Midbrain (tissue), 1 donor: ENCODE measurements at places on chromosomes 6 and 20.

DNA sequence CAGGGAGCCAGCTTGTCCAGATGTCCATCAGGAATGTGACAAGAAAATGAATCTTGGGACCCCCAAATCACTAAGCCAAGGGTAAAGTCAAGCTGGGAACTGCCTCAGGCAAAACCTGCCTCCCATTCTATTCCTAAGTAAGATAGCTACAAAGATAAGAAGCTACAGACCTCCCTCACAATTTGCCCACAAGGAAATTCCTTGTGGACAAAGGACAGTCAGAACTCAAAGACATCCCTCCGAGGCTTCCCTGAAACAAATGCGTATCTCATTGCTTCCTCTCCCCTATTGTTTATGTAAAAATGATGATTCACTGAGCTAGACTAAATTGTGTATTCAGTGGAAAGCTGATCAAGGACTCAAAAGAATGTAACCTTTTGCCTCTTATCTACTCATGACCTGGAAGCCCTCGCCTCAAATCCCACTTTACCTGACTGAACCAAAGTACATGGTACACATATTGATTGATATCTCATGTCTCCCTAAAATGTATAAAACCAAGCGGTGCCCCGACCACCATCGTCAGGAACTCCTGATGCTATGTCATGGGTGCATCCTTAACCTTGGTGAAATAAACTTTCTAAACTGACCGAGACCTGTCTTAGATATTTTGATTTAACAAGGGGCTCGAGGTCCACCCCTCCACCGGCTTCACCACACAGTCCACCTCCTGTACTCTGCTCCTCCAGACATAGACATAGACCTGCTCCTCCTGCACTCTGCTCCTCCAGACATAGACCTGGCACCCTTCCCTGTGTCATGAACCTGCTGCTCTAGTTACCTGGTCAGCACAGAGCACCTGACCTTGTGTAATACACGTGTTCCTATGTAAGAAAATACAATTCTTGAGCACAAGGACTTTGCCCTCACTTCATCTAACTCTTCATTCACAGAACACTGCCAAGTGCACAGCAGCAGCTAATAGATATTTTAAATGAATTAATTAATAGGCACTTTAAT lies 81.4 kb downstream of the WDR27 start:
- no peak for DNase-seq

DNA sequence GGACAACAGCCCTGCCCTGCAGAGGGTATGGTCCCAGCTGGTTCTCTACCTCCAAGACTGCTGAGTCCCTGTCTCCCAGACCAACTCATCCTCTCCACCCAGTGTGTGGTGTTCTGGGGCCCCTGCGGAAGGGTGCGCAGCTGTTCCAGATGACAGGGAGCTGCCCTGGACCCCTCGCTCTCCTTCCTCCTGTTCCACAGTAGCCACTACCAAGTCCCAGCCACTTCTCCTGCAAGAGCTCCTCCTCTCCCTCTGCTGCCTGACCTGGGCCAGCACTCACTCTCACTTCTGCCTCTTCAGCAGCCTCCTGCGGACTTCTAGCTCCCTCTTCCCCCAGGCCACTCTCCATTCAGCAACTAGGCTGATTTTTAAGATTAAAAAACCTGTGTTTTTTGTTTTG lies 40.1 kb upstream of the TMEM181 start:
- no peak for DNase-seq

GRCh38 chr6:54419885-54420284 lies 111.6 kb downstream of the TINAG start:
- DNase-seq = no peak

DNA sequence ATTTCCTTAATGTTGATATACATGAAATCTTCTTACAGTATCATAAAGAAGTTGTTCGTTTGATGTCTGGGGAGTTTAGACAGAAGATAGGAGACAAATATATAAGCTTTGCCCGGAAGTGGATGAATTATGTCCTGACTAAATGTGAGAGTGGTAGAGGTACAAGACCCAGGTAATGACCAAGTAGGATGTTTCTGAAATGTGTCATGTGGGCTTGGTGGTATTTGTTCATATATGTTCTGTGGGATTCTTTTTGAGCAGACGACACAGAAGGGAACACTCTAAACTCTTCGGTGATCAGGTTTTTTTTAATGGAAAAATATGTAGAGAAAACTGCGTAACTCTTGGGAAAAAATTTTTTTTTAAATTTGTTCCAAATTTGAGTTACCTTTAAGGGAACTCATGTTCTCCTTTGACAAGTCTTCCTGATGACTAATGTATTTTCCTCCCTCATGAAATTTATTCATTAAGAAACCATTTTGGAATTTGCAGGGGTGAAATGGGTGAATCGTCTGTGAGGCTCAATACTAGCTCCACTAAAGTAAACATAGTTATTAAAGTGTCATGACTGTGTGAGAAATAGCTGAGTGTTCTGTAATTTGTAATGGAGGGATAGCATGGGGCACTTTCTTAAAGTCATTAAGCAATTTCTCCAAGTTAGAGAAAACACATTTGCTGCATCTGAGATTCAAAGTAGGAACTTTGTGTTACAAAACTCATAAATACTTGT lies 100.6 kb downstream of the MAP3K4 start:
- no peak for DNase-seq

DNA sequence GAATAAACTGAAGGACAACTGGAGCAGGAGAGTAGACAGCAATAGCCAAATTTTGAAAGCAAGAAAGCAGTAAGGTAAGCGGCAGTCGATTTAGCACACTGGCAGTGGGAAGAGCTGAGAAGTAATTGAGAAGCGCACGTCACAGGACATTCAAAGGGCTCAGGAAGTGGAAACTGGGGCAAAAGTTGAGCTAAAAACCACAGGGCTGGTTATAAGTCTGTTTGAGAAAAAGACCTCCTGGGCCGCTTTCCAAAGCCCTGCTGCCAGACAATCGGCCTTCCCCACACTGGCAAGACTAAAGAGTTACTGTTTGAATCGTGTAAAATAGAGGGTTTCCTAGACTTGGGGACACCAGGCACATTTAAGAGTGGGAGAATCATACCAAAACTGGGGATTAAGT lies 161.4 kb downstream of the DNAH8 start:
- peak; percentile 65 for DNase-seq

DNA sequence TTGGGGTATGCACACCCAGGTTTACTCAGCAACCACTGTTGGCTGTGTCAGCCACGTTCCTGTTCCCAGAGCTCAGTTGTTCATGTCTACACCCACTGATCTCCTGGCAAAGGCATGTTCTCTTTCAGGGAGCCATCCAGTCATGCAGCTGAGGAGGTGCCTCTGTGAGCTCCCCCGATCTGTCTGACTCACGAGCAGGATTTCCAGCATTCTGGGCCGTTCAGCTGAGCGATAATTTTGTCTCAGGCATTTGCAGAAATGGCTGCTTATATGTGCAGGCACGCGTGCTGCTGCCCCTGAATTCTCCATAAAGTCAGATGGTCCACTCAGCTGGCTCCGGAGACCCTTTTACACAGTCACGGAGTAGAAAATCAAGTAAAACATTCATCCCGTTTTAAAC lies 78.4 kb upstream of the IYD start:
- DNase-seq = no peak

DNA sequence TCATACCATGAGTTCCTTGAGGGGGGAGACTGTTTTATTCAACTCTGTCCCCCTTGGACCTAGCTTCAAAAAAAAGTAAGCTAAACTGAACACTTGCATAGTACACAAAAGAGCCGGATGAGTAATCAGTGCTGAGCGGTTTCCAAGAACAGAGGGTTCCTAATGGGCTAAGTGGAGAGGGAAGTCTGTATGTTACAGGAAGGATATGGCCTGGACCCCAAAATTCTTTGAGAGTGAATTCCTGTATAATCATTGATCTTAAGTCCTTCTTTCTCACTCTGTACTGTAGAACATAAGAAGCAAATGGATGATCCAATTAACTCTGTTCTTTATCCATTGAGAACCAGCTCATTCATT lies 324.7 kb upstream of the CNR1 start:
- no peak for DNase-seq
